ENCODE measurements at places on chromosomes 5 and 9.

DNA sequence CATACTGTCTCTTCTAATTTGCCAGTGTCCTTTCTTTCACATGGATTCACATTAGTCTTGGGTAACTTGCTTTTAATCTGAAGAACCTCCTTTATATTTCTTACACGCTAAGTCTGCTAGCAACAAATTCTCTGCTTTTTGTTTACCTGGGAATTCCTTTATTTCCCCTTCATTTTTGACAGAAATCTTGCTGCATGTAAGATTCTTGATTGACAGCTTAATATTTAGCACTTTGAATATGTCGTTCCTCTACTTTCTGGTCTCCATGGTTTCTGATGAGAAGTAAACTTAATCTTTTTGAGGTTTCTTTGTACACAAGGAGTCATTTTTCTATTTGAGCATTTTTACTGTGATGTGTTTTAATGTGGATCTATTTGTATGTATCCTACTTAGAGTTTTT lies 6.2 kb upstream of the PTPDC1 start:
- no peak for DNase-seq

DNA sequence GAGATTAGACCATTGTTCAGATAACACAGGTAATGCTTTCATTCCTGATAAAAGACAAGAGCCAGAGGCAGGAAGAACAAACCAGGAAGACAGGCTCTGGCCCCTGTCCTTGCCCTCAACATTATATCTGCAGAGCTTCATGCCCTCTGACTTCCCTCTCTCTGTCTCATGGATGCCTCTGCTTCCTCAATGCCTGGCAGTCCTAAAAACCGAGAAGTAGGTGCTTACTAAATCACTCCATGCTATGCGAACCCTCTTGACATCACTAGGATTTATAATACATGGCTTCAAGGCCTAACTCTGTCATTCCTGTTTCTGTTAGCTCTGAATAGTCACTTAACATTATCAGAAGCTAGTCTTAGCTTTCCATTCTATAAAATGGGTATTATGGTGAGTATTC lies 117.8 kb downstream of the TLR4 start:
- no peak for DNase-seq

DNA sequence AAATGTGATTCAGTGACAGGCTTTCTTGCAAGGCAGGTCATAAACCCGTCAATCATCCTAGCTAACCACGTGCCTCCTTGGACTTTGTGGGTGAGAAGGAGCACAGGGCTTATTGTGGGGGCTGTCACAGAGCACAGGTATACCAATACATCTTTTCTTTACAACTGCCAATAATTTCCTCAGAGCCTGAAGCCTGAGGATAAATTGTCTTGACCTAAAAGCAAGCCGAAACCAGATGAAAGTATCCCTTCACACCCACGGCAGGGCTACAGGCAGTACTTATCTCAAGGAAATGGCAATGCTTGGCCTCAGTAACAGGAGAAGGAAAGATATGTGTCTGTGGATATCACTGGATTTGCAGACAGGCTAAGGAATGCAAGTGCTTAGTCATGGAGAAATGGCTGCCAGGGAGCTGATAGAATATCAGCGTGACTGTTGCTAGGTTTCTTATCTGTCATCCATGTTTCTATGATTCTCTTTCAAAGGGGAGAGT lies 90.3 kb upstream of the ZNF366 start:
- DNase-seq, result no peak

- DNase-seq, result no peak
Observed at GRCh38 chr9:33153666-33154065, 13.5 kb downstream of the B4GALT1 start.
